ENCODE measurements at places on chromosomes 11 and 22.
A peak's percentile ranks its signal among the peaks of the same experiment; 100 is the strongest.

DNA sequence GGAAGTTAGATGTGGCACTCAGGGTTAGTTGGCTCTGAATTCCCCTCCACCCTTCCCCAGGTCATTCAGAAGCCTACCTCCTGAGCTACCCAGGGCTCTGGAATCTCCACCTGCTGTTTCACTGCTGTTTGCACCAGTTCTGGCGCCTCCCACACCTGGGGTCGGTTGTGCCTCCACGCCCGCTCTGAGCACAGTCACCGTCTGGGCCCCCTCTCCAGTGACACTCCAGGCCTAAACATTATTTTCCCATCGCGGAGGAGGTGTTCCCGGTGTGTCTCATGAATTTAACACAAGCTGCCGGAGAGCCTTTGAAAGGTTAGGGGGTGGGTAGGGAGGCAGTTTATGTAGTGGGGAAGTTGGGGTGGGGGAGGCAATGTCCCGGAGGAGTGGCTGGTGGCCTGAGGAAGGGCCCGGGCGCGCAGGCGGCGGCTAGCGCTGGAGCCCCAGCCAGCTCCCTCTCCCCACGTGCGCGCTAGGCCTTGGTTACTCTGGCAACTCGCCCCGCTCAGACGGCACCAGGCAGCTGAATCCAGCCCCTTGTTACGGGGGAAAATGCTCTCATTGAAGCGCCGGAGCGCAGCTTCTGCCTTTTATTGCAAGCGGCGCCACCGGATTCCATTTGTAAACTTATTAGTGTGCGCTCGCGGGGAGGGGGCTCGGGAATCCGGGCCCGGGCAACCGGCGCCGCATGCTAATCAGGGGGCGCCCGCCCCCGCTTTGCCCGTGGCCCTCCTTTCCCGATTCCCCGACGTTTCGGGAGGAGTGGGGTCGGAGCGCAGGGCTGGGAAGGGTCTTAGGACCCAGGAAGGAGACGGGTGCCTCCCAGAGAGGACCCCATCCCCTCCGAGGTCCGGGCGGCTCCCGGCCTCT, 52.4 kb downstream of the GRIK4 start:
- DNase-seq, result no peak

DNA sequence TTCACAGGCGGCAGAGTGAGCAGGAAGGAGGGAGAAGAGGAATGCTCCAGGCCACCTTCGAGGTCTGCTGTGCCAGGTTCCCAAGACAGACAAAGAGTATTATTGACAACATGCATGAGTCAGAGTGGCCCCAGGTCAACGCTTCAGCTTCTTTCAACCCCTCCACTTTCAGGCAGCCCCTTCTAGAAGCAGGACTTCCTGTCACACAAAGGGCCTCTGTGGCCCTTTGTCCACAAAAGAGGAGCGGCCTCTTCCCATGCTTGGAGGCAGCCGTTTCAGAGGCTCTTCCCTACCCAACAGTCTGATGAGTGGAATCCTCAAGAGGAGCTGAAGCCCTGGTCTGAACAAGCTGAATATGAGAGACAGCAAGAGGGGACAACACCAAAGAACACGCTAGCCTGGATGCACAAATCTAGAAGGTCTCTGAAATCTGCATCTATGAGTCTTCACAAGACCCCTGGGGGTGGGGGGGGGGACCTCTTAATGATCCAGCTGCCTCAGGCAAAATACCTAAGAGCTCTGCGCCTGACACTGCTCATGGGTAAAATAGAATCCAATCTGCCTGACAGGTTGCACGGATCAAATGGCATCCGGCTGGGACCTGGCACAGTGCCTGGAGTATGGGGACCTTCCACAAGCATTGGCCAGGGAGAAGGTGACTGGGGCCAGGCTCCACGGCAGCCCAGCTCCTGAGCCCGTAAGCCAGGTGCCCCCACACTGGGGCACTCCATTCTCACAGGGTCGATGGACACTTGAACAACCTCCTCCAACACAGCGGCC, 67.5 kb downstream of the PACSIN2 start:
- no peak for DNase-seq

DNA sequence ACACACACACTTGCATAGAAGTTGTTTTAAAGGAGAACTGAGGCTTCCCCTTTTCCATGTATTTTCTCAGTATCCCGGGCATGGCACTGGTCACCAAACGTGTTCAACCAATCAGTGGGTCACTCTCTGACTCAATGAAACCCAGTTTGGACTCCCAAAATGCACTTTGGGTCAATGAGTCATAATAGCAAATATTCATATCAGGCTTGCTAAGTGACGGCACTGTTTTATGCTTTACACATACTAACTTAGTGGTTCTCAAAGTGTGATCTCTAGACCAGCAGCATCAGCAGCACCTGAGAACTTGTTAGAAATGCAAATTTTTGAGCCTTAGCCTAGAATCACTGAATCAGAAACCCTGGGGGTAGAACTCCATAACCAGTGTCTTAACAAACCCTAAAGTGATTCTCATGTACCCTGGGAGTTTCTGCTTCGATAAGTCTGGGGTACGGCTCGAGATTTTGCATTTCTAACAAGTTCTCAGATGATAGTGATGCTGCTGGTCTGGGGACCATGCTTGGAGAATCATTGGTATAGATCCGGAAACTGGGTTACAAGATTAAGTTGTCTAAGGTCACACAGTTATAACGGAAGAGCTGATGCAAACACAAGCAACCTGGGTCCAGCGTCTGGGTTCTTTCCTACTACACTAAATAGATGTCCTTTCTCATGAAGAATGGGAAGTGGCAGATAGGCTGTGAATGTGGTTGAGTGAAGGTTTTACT, 35.6 kb downstream of the ETS1 start:
- peak; percentile 16 for DNase-seq

GRCh38 chr11:6705905-6706535, 22.9 kb upstream of the MRPL17 start:
- DNase-seq, result peak; percentile 45

- DNase-seq, result no peak
Observed at GRCh38 chr11:41494716-41495115, 35.3 kb upstream of the LRRC4C start.

- no peak for DNase-seq
Observed at GRCh38 chr11:100573911-100574513, 113.1 kb upstream of the ARHGAP42 start.
